CD4-positive, alpha-beta T cell treated with Interleukin-12 subunit alpha and Interleukin-12 subunit beta, for 1 hour (primary cell): ENCODE measurements at places on chromosomes 3 and 15.

GRCh38 chr3:182364723-182365650, 428.3 kb upstream of the ATP11B start:
- DNase-seq, result no peak

DNA sequence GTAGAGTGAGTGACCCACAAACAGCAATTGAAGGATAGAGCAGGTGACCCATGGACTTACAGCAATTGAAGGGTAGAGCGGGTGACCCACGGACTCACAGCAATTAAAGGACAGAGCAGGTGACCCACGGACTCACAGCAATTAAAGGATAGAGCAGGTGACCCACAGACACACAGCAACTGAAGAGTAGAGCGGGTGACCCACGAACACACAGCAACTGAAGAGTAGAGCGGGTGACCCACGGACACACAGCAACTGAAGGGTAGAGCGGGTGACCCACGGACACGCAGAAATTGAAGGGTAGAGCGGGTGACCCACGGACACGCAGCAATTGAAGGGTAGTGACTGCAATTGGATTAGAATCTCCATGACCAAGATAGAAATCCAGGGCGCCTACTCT, 9.8 kb upstream of the TNK2 start:
- no peak for DNase-seq

- no peak for DNase-seq
These were observed 388 bp downstream of the DAPK2 start for GRCh38 chr15:64045774-64046420.

DNA sequence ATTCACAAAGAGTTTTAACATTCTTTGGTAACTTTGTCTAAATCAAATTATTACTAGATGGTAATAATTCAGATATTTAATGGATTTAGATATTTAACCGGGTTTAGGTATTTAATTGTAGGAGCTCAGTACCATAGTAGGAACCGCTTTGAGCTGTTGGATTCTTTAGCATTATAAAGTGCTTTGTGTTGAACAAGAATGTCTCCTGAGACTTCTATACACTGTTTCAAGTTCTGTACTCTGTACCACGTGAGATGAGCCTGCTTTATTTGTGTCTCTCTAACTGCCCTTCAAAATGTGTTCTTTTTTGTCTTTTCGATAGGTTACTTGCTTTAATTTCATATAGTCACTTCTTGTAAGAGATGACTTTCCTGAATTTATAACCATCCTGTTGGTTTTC, 36.0 kb downstream of the ZFAND6 start:
- DNase-seq, result no peak

DNA sequence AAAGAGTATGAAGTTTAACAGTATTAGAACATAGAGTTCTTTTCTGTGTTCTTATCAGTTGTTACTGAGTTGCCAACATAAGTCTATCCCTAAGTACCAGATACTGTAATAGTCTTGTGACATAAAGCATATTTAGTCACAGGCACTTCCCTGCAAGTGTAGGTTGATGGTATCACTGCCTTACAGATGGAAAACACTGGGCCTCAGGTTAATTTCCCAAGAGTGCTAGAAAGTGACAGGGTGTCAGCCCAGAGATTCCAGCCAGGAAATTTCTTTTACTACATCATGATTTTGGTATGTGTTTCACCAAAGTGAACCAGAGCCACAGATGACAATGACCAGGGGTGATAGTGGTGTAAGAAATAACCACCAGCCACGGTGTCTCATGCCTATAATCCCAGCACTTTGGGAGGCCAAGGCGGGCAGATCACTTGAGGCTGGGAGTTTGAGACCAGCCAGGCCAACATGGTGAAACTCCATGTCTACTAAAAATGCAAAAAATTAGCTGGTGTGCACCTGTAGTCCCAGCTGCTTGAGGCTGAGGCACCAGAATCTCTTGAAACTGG, 3.2 kb downstream of the EIF1B start:
- DNase-seq, result no peak

- DNase-seq, result no peak
These were observed 160.9 kb upstream of the SGO1 start for GRCh38 chr3:20346916-20347315.

- DNase-seq, result peak; percentile 63
These were observed at the start of gene DVL3 for GRCh38 chr3:184154885-184155643. Gene DVL3 (plus strand): TSS chr3:184155377. CDS start chr3:184155636, 259 bp downstream.

DNA sequence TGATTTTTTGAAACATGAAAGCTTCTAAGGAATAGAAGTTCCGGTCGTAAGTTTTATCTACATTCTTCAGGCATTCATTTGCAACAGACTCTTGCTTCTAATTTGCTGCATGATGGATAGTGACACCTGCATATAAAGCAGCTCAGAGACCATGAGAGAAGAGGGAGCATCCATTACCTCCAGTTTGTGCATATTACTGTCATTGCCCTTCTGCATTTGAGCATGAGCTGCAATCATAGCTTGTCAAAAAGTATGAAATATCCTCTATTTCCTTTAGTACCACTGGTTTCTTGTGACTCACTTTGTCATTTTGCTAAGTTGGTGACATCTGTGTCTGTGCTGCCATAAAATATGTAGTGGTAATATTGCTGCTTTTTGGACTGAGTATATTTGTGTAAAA, 160.1 kb upstream of the STAC start:
- DNase-seq, result no peak

- DNase-seq, result no peak
These were observed 44.5 kb downstream of the POC1A start for GRCh38 chr3:52109611-52110301.

- DNase-seq, result no peak
These were observed 106.5 kb upstream of the PROK2 start for GRCh38 chr3:71891483-71891882.

GRCh38 chr3:143895805-143896204, 47.5 kb upstream of the SLC9A9 start:
- DNase-seq, result no peak

- DNase-seq, result no peak
These were observed 261.3 kb upstream of the NR2E3 start for GRCh38 chr15:71549091-71549490.

GRCh38 chr3:45140141-45140769, 5.9 kb downstream of the CDCP1 start:
- no peak for DNase-seq

DNA sequence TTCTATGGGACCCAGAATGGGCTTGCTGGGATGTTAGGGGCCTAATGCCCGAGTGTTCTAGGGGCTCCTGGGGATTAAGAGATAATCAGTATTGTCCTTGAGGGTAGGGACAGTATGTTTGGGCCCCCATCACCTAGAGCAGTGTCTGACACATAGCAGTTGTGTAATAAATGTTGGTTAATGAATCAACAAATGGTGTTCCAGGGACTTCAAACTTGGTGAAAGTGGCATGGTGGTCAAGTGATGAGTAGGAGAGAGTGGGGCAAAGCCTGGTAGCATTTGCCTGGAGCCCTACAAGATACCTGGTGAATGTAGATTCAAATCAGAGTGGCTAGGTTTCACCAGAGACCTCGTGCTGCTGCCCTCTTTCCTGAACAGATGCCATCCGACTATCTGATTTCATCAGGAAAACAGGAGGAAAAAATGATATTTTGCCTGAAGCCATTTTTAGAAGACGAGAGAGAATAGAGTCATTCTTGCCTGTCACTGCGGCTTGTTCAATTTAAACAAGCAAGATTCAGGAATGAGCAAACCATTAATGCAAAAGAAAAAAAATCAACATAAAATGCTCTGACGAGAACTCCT, 117.3 kb downstream of the RPL22L1 start:
- DNase-seq, result no peak

- DNase-seq, result no peak
These were observed 420.2 kb downstream of the FOXP1 start for GRCh38 chr3:71163198-71163918.

DNA sequence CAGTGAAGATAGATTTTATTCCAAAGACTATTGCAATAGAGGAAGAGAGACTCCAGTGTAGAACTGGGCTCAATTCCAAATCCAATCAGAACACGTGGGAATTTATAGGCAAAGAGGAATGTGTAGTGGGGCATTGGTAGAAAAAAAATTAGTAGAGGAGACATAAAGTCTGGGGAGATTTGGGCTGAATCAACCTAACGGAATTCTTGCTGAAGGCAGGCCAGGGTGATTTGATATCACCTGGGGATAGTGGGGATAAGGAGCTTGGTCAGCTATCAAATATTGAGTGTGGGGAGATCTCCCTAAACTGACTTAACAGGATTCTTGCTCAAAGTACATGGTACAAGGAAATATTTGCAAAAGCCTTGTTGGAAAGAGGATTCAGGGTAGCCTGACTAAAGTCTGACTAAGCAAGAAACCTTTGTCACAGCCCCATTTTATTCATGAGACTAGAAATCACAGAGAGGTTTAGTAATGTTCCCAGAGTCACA, 29.6 kb downstream of the SST start:
- no peak for DNase-seq

- DNase-seq, result no peak
These were observed 319.6 kb upstream of the TGFBR2 start for GRCh38 chr3:30286811-30287210.

DNA sequence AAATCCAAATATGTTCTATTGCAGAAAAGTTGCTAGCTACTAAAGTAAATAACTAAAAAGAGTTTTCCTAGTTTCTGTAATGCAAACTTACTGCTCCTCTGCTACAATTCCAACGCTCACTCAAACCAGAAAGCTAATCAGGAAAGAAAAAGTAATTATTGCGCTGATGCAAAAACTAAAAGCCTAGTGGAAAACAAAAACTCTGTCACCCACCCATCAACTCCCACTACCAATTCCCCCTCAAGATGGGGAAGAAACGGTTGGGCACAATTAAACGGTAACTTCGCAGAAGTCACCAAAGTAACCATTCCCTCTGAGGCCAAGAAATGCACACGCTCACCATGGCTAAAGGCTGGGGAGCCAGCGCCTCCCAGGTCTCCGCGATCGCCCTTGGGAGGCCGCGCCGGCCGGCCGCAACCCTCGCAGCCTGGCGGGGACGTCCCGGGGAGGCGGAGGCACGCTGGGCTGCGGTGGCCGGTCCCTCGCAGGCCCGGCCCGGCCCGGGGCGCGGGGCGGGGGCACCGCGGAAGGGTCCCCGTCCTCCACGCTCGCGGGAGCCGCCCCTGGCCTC, 684 bp downstream of the SLTM start:
- no peak for DNase-seq

GRCh38 chr15:41169086-41169485, 53.0 kb upstream of the INO80 start:
- DNase-seq, result no peak

GRCh38 chr15:74399511-74400312, 32.3 kb upstream of the CYP11A1 start:
- DNase-seq, result peak; percentile 31

DNA sequence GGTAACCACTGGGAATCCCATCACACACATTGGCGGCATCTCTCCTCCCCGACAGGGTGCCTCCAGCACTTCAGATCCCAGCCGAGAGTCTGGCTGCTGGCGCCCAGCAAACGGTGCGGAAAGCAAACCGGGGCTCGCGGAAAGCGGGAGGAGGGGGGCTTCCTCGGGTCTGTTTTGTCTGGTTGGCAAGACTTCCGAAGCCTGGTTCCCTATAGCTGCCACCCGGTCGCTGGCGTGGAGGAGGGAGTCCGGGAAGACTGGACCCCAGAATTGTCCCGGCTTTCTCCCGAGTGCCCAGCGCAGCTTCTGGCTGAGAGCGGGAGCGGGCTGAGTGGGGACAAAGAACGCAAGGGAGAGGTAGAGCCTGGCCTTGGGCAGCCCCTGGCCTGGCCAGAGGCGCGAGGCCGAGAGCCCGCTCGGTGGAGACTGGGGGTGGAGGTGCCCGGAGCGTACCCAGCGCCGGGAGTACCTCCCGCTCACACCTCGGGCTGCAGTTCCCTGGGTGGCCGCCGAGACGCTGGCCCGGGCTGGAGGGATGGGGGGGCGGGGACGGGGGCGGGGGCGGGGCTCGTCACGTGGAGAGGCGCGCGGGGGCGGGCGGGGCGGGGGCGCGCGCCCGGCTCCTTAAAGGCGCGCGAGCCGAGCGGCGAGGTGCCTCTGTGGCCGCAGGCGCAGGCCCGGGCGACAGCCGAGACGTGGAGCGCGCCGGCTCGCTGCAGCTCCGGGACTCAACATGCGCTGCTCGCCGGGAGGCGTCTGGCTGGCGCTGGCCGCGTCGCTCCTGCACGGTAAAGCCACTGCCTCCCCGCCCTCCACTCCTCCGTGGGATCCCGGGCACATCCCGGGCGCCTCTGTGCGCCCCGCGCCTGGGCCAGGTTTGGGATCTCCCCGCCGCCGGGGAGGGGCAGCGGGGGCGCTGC, at the start of gene CHRNA7:
Gene CHRNA7 (plus strand): TSS at position 654 of the 920 bp plus-strand sequence. CDS start 80 bp downstream, at position 734.
- DNase-seq, result no peak

DNA sequence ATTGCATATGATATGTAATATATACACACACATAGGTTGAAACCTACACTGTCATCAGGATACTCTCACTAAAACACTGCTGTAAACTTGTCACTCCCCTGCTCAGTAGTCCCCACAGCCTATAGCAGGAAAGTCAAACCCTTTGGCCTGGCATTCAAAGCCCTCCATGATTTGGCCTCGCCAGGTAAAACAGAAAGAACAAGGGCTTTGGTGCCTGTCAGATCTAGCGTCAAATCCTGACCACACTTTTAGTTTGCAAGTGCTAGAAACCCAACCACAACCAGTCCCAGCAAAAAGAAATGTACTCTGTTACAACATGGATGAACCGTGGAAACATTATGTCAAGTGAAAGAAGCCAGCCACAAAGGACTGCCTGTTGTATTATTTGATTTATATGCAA, 11.4 kb downstream of the CRABP1 start:
- DNase-seq, result no peak

GRCh38 chr15:101368086-101368780, 73.2 kb upstream of the SNRPA1 start:
- no peak for DNase-seq

DNA sequence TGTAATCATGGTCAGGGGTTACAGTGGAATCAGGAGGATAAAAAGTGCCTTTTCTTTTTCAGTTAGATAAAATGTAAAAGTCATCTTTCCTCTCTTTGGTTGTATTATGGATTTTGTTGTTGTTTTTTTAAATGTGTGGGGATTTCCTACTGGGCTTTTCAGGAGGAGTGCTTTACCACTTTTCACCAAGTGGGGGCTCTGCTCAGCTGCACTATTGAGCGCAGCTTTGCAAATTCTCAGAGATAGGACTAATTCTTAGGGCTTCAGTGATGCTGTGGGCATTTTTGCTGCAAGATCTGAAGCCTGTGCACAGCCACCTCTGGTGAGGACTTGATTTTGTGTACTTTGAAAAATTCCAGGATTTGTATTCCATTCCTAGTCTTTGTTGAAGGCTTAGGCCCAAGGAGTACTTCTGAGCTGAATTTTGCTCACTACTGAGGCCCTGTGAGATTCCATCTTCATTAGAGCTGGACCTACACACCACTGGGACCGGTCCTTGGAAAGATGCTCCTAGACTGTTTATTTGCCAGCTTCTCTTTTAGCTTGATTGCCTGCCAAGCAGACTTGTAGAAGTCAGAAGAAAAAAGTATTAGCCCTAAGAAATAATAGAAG, 7.5 kb downstream of the GNB5 start:
- DNase-seq, result peak; percentile 49

- DNase-seq, result no peak
These were observed 9.8 kb upstream of the SNRPN start for GRCh38 chr15:24944954-24945353.

GRCh38 chr3:178001670-178002101, 534.5 kb upstream of the KCNMB2 start:
- DNase-seq, result peak; percentile 20

- DNase-seq, result no peak
These were observed 76.4 kb upstream of the STT3B start for GRCh38 chr3:31456373-31456772.

- DNase-seq, result no peak
These were observed 34.1 kb upstream of the ANKRD28 start for GRCh38 chr3:15831927-15832326.
